Renal cortex interstitium (tissue), 15 donors: ENCODE measurements at places on chromosomes 7 and 10.

DNA sequence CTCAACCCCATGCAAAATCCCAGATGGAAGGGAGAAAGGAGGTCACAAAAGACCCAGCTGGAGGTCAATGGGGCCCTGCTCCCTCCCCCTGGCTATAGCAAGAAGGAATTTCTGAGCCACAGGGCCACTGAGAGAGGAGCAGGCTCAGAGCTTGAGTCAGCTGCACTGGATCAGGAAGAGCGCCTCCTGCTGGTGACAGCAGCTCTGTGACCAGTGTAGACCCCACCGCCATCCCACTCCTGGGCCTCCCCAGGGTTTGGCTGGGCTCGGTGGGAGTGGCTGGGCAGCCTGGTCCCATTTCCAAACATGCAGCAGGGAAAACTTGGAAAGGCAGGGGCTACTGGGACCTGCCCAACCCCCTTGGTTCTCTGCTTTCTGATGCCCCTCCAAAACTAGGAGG is 31.5 kb upstream of the PRLHR start:
- DNase-seq, result no peak

GRCh38 chr7:80883154-80884025 is 35.5 kb downstream of the SEMA3C start:
- DNase-seq, result peak; percentile 37

DNA sequence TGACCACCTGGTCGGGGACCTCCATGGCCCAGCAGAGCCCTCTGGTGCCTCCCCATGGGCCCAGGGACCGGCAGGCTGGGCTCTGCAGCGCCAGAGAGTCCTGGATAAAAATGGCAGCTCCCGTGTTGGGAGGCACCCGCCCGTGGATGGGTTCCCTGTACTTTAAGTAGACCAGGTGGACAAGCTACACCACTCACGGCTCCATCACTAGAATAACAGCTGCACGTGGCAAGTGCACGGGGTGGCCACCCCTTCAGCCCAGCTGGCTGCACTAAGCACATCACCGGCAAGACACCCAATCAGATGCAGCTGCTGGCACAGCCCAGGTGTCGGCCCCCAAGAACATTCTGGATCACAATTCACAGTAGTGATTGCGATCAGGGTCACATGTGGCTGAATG is 69.8 kb downstream of the DIP2C start:
- DNase-seq, result no peak

GRCh38 chr7:7681191-7681935 is 37.0 kb downstream of the RPA3 start:
- peak; percentile 50 for DNase-seq

DNA sequence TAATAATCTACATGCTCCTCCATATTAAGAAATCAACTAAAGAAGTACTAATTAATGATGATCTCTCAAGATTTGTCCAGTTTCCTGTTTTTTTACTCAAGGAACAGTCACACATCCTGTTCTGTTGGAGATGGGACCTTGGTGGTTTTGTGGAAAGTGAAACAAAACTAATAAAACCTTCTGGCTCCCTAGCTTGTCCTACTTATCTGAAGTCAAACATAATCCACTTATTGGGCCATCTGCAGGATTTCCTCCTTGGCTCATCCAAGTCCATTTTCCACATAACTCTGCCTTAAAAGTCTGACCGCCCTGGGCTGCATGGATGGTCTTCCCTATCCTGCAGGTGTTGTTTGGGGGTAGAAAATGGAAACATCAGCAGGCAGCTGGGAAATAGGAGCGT is 39.4 kb upstream of the TARP start:
- no peak for DNase-seq

DNA sequence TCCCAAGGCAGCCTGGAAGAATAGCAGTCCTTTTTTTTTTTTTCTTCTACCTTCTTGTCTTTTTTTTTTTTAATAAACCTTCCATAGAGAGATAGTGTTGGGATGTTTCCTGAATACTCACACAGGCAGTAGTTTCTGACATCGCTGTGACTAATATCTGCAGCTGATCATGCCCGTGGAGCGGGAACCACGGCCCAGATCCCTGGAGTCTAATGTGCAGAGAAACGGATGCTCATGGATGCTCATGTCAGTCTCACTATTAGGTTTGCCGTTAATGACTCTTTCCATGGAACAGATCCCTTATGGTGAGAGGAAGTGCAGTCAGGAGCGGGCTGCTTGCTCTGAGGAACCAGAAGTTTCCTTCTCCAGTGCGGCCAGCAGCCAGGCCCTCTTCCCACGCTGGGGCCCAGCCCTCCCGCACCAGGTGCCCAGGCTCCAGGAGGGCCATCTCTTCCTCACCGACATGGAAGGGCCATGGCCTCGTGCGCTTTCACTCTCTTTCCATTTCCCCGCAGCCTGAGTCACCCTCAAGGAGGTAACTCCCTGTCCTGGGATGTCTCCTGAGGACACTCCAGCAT is 132.5 kb downstream of the WDR37 start:
- no peak for DNase-seq

DNA sequence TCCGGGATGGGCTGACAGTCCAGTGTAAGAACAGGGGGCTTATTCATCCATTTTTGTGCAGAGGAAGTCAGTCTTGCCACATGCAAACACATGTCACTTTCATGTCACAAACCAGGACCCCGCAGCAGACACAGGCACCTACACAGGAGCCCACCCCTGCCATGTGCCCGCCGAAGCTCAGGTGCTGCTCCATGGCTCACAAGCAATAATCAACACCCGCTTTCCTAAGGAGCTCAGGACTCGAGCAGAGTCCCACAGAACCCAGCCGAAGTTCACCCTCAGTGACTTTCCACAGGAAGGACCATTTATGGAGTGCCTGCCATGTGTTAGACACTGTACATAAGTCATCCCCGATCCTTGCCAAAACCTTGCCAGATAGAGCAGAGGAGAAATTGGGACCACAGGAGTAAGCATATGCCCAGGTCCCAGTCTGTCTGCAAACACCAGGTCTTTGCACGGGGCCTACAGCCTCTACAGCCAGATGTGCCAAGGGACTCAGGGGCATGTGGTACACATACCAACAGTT is 99.4 kb downstream of the EBF3 start:
- DNase-seq, result no peak

DNA sequence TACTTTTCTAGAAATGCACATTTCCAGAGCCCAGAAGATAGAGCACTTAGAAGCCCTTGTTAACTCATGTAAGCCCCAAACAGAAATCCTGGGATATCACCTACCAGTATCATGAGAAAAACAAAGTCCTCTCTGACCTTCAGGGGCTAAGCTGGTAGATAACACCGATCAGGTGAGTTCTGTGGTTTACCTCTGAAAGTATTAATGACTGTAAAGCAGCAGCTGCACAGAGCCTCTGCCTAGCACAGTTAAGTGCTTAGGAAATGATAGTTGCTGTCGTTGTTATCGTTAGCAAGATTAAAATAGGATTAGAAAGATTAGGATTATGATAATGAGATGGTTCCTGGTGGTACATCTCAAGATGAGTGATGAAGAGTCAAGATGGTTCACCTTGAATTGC is 64.9 kb downstream of the PLXNA4 start:
- DNase-seq, result no peak

- no peak for DNase-seq
Measured at GRCh38 chr10:66637273-66638036, 288.4 kb upstream of the LRRTM3 start.

DNA sequence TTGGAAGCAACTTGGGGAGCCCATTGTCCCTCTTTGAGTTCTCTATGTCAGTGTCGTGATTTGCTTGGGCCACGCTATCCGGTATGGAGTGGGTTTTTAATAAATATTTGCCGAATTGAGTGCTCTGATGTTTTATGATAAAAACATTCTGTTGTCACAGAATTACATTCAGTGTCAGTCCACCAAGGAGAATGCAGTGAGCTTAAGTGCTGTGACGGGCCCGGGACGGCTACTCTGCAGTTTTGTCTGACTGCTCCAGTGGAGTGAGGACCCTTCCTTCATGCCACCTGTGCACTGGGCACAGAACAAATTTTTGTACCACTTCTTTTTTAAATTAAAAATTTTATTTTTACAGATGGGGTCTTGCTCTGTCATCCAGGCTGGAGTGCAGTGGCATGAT is 76.0 kb downstream of the CARD11 start:
- no peak for DNase-seq

DNA sequence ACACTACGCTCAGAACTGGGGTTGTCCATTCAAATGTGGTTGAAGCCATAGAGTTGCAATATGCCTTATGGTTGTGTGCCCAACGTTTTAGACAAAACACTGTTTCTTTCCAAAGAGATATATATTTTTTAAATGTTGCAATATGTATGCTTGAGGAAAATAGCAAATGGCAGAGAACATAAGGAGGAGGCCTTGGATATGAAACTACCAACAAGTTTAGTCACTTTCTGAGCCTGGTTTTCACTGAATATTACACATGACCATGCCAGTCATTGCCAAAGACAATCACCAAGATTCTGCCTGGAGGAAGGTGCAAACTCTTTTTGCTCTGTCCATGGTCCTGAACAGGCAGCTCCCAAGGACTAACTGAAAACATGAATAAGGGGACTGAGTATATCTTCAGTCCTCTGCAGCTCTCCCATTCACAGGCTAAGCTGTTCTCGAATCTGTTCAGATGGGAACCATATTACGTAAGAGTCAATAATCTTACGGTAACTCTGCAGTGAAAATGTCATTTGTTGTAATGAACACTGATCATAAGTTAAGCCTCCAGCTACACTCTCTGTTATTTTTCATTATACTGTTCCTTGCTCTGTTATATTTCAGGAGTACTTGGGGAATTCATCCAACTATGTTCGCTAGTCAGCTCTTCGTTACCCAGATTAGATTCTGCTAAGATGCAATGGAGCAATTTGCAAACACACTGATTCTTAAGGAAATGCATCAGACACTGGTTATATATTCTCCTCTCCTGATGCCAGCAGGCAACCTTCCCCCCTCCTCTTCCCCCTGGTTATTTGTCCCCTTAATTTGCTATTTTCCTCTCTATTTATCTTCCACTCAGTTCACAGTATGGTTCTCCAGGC is 90.7 kb upstream of the C1QL3 start:
- DNase-seq, result peak; percentile 50

GRCh38 chr7:95520136-95520535 is 34.4 kb downstream of the ASB4 start:
- no peak for DNase-seq

GRCh38 chr10:72170733-72171132 is 45.1 kb upstream of the ANAPC16 start:
- no peak for DNase-seq

GRCh38 chr10:18449611-18450026 is 201.8 kb downstream of the NSUN6 start:
- DNase-seq, result no peak

DNA sequence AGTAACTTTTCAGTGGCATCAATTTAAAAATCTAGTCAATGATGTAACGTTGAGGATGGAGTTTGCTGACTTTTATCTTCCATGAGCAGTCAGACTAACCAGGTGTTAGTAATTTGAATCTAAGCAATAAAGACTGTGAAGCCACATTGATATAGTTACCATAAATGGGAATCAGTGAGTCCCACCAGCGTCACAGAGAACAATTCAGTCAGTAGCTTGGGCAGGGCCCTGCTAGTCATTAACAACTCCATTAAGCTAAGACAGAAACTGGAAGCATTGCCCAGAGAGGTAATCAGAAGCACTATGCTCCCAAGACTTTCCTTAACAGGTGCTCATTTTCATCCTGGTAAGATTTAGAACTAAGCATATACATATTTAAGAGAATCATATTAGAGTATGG is 315.1 kb downstream of the PCDH15 start:
- DNase-seq, result no peak

- no peak for DNase-seq
Measured at GRCh38 chr10:7908541-7909210, 90.4 kb downstream of the TAF3 start.

- DNase-seq, result no peak
Measured at GRCh38 chr10:69180525-69181204, 631 bp downstream of the SUPV3L1 start.

GRCh38 chr10:117163061-117163953 is 25.2 kb upstream of the VAX1 start:
- no peak for DNase-seq

DNA sequence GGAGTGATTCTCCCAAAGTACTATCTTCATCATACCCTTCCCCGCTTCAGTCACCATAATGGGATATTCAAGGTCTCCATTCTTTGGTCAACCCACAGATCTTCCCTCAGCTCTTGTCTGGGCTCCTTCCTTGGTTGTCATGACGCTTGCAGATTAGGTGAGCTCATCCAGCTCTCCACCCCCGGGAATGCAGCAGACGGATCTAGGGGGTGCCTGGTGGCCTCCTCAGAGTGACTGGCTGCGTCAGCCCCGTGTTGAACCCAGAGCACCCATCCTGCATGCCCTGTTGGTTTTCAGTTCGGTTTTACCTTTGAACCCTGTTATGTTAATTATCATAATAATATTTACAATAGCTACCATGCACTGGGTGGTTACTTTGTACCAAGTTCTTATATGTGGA is 6.4 kb downstream of the NEURL1 start:
- DNase-seq, result no peak

DNA sequence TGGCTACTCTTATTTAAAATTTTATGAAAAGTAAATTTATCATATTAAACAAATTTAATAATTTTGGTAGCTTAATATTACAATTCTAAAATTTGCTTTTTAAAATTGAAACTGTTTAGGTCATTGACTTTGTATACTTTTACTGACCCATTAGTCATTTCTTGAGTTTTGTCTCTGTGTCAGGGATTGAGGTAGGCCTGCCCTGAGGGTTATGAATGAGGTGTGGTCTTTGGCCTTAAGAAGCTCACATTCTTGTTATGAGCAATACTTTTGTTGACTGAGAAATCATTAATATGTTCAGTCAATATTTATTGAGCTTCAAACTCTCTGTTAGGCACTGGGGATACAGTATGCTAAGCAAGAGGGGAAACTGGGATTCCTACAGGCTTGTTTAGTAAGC is 47.0 kb upstream of the RPA3 start:
- no peak for DNase-seq

- no peak for DNase-seq
Measured at GRCh38 chr10:28444031-28444430, 88.9 kb upstream of the WAC start.

GRCh38 chr7:84697506-84697905 is 489.4 kb downstream of the SEMA3D start:
- no peak for DNase-seq
